ENCODE measurements at places on chromosomes 11 and 22.
A peak's percentile ranks its signal among the peaks of the same experiment; 100 is the strongest.

GRCh38 chr22:36280379-36280778, 27.4 kb downstream of the APOL1 start:
- DNase-seq: no peak

GRCh38 chr11:63985812-63986155, 454 bp upstream of the OTUB1 start:
- DNase-seq: peak; percentile 54

GRCh38 chr22:28012832-28013460, 93.9 kb upstream of the PITPNB start:
- DNase-seq: no peak

GRCh38 chr11:116948391-116948790, 111.0 kb upstream of the APOA1 start:
- peak; percentile 9 for DNase-seq

DNA sequence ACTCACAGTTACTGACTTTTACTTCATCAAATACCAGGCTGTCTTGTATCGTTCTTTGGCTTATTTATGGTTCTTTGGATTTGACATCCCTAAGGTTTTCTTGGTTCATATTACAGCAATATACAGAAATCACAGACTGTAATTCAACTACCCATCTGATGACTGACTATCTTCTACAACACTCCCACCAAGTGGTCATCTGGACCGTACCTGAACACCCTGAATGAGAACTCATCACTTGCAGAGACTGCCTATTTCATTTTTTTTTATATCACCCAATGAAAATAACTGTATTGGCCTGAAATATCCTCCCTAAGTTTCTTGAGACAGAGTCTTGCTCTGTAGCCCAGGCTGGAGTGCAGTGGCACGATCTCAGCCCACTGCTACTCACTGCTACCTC, 9.5 kb upstream of the UPB1 start:
- no peak for DNase-seq

DNA sequence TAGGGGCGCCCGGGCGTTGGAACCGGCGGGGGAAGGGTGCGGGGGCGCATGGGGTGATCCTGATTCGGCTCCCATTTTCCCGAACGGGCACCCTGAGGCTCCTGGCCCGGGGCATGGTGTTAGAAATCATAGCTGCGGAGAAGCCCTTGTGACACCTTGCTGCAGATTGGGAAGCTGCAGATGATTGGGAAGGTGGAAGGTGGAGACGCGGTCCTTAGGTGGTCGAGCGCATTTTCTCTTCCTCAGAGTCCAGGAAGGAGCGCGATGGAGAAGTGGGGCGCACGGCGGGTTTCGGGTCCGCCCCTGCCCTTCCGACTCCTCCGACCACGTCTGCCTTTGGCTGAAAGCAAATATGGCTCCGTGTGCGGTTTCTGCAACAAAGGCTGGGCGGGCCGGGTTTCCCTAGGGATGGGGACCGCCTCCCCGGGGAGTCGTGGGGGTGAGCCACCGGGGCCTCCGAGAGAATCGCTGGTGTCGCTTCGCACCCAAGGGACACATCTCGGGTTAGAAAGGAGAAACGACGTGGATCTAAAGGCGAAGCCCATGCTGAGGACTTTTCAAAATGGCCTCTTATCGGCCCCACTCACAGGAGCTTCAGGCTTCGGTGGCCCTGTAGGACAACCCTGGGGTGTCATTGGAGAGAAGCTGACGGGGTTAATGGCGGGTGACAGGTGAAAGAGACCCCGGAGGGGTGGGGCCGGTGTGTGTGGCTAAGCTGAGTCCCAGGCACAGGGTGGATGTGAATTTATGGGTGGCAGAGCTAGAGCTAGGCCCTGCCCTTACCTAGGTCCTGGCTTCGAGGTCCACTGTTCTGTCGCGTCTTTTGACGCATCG, 707 bp upstream of the FTH1 start:
- no peak for DNase-seq

DNA sequence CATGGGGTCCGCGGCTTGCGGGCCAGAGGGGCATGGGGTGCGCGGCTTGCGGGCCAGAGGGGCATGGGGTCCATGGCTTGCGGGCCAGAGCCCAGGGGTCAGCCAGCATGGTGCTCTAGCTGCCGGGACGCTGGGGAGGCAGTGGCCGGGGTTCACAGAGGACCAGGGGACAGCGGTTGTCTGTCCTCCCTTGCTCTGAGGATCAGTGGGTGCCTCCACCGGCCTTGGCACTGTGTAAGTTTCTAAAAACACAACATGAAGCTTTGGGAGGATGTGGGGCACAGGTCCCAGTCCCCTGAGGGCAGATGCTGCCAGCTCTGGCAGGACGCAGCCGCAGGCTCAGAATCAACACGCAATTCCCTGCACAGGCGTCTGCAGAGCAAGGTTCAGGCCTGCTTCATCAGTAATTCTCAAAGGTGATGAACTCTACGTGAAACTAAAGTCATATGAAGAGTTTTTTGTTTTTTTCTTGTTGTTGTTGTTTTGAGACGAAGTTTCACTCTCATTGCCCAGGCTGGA, 3.0 kb downstream of the MLC1 start:
- DNase-seq: no peak

DNA sequence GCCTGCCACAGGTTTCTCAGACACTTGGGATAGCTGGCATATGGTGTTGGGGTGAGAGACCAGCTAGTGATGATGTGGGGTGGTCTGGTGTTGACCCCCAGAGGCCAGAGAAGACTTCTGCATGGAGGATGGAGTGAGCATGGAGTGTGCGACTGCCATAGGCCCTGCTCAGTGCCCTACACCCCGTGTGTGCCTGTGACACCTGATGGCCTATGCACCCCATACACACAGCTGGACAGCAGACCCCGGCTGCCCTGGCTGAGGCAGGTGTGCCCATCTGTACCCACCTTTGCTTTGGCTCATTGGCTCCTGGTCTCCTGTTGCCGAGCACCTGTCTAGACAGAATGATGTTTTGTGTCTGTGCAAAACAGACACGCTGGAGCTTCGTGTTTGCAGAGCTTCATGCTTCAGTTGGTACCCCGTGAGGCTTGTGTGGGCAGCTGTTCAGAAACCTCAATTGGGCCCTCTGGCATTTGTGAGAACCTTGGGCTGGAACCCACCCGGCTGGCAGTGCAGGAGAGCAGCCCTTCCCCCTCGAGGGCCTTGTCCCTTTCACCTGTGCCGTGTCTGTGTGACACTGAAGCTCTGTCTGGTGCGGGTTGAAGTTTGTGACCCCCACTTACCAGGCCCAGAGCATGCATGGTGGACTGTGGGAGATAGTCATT, 27.6 kb downstream of the BCR start:
- no peak for DNase-seq

DNA sequence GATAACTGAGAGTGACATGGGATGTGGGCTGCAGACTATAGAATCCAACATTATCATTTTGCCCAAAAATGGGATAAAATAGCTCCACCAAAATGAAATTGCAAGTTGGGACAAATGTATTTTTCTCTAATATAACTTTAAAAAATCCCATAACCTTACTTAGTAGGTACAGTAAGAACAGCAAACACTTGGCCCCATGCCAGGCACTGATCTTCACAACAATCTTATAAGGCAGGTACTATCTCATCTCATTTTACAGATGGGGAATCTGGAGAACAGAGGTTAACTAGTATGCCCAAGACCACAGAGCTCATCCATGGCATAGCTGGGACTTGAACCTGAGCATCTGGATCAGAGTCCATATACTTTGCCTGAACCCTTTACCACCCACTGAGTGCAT, 13.5 kb upstream of the ARHGEF17 start:
- no peak for DNase-seq

DNA sequence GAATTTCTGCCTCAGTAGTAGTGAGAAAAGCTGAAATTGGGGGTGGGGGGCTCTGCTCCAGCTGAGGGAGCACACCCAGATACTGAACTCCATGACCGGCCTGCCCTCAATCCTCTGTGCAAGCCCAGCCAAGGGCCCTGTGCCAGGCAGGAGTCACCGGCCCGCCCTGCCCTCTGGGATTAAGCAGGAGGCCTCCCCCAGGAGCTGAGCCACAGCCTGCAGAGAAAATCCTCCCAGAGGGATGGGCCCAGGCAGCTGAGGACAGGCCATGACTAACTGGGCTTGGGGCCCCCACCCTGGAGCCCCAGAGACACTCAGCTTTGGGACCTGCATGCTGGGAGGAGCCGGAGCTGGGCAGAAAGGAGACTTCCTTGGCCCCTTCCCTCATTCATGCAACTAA, 48.8 kb downstream of the MN1 start:
- DNase-seq: no peak

DNA sequence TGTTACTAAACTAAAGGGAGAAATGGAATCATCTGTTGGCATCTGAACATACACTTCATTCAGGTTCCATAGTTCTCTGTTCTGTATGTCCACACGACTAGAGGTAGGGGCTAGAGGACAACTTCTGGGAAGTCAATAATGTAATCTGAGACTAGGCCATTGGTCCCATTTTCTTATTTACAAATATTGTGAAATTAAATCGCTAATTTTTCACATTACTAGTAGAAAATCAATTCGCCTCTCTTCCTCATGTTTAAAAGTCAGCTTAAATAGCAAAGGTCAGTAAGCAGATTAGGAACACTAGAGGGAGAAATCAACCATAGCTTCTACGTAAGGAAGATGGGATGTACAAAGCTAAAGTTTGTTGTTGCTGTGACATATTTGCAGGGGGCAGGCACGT, 59.7 kb downstream of the CADM1 start:
- DNase-seq: no peak

GRCh38 chr11:63573881-63574855, 11.0 kb upstream of the PLAAT2 start:
- peak; percentile 6 for DNase-seq

- DNase-seq: no peak
Observed at GRCh38 chr11:65960824-65961266, 689 bp upstream of the SART1 start.

- no peak for DNase-seq
Observed at GRCh38 chr11:12074529-12075195, 35.7 kb upstream of the MICAL2 start.

- no peak for DNase-seq
Observed at GRCh38 chr11:74710281-74710938, 20.8 kb downstream of the CHRDL2 start.

- DNase-seq: no peak
Observed at GRCh38 chr11:33868647-33869461, 23.0 kb downstream of the LMO2 start.

- peak; percentile 3 for DNase-seq
Observed at GRCh38 chr11:62324731-62325556, 12.3 kb upstream of the ASRGL1 start.

DNA sequence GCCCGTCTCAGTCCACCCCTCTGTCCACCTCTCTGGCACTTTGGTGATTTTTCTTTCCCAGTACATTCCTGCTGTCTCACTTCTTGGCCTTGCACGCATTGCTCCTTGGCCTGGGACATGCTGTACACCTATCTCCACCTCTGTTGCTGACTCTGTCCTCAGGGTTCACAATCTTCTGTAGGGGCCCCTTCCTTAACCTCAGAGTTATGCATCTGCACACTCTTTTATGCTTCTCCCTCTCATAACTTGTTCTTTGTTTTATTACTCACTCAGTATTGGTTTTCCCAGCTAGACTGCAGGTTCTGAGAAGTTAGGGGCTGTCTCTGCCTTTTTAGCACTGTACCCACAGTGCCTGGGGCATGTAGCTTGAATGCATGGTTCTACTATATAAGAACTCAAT, 139.1 kb upstream of the MTMR2 start:
- no peak for DNase-seq

GRCh38 chr11:64568584-64569140, 22.4 kb upstream of the SLC22A12 start:
- no peak for DNase-seq

DNA sequence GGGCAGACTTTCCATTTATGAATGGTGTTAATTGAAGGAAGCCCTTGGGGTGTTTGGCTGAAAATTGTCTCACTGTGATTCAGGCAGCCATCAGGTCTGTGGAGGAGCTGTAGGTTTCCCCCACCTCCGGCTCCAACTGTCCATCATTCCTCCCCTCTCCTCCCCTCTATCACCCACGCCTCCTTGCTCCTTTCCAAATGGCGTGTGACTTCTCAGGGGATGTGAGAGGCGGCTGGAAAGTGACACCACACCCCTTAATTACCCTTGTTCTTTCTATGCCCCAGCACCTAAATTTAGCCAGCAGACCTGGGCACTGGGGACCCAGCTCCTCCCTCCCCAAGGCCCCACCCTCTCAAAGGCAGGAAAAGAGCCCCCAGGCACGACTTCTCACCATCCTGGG, 38.1 kb upstream of the SYT7 start:
- no peak for DNase-seq

DNA sequence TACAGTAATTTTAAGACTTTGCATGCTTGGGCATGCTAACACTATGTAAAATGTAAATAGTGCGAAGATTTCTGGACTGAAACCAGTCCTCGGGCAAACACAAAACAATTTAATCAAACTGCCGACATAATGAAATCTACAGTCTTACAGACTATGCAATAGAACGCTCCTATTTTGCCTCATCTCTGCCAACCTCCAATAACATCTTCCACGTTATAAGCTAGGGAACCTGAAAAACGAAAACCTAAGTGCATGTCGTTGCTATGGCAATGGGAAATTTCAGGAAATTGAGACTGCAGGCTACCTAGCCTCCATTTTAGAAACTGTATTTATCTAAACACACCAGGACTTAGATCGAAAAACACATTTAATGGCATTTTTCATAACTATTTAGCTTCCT, 1.1 kb downstream of the CSTF3 start:
- DNase-seq: no peak

GRCh38 chr11:27392278-27393114, 29.5 kb upstream of the CCDC34 start:
- no peak for DNase-seq

GRCh38 chr11:30983143-30983542, 386.4 kb downstream of the DCDC1 start:
- DNase-seq: no peak

- no peak for DNase-seq
Observed at GRCh38 chr22:43706571-43707328, 105.4 kb downstream of the EFCAB6 start.

DNA sequence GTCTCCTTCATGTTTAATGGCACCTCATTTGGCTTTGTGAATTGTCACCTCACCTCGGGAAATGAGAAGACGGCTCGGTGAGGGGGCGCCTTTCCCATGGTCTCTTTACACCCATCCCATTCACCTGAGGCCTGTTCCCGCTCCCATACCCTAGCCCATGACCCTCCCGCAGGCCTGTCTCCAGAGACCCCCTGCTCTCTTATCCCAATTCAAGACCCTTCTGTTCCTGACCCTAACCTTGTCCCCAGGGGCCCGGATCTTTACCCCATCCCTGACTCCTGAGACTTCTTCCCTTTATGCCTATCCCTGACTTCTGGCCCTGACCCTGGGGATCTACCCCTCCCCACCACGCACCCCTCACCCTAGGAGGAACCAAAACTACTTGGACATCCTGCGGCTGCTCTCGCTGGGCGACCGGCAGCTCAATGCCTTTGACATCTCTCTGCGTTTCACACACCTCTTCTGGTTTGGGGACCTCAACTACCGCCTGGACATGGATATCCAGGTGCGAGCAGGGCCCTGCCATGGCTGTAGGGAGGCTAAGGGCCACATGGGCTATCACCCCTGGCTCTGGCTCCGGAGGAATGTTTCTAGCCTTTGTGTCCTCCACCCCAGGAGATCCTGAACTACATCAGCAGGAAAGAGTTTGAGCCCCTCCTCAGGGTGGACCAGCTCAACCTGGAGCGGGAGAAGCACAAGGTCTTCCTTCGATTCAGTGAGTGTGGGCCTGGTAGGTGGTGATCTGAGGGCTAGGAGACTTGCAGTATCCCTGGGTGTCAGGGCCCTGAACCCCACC, 7.9 kb downstream of the INPPL1 start:
- no peak for DNase-seq

GRCh38 chr11:47276923-47277322, 7.0 kb downstream of the MADD start:
- DNase-seq: no peak

GRCh38 chr11:64622681-64623080, 31.7 kb downstream of the SLC22A12 start:
- no peak for DNase-seq

GRCh38 chr22:45918459-45919370, 58.2 kb downstream of the WNT7B start:
- DNase-seq: no peak

Data from stimulated activated naive CD4-positive, alpha-beta T cell treated with Interleukin-2 at 50 U/mL for 16 hours (primary cell).